ENCODE measurements at places on chromosomes 1 and 21.

DNA sequence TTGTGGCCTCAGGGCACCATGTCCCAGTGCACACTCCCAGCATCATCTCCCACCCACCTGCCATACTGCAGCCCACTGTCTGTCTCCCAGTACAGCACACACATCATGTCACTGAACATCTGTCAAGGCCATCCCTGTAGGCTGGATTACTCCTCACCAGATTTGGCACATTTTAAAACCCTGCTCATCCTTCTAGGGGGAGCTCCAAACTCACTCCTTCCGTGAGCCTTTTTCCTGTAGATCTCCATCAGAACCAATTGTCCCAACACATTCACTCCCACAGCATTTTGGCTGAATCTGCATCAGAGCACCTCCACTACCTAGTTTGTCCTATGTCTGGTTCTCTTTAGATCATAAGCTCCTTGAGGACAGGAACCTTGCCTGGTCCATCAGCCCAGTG lies 58.6 kb upstream of the GRIK3 start:
- no peak for DNase-seq

- DNase-seq: no peak
These were observed 125.6 kb downstream of the KCNN3 start for GRCh38 chr1:154744352-154745035.

DNA sequence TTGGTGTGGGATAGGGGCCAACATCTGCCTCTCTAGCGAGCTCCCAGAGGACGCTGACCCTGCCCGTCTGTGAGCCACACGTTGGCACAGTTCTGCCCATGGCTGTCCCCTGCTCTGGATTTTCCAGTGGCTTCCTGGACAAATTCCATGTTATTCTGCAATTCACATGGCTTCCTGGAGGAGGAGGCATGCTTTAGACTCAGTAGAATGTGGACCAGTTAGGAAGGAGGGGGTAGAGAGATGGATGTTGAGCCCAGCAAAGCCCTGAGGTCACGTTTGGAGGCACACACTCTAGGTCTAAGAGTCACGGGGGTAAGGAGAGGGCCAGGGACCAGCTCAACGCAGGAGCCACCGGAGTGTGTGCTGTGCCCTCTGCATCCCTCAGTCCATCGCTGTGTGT lies 12.2 kb downstream of the COL8A2 start:
- DNase-seq: no peak

GRCh38 chr1:26195805-26196204 lies 5.4 kb downstream of the CATSPER4 start:
- no peak for DNase-seq

DNA sequence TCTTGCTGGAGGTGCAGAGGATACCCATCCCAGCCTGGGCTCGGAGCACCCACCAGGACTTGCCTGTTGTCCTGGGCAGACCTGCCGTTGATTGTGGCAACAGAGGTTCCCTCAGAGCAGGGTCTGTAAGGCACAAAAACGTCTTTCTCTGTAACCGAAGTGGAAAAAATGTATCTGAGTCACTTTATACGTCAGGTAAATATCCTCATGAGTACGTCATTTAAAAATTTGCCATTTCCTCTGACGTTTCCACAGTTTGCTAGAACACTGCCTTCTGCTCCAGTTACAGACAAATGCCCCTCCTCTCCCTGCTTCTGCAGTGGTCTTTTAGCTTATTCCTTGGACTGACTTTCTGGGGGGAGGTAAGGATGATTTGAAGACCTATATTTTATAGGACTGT lies 326.8 kb downstream of the HHAT start:
- DNase-seq: no peak

GRCh38 chr1:116949213-116949985 lies 39.7 kb downstream of the PTGFRN start:
- no peak for DNase-seq

GRCh38 chr1:87143413-87144135 lies 185.1 kb upstream of the LMO4 start:
- DNase-seq: no peak

Data from glutamatergic neuron (in vitro differentiated cells).